Kidney (tissue), 22 donors: ENCODE measurements at places on chromosomes 5 and 9. TPM values are rescaled to one million over a fixed set of nuclear protein-coding genes. Genes with fewer than 3 reads are reported as not detected.

LRRC19 gene
- 14.8 TPM for total RNA-seq

QRFP gene
- total RNA-seq: not detected

LHX6 gene
- total RNA-seq: 4.9 TPM

PCDHA2 gene
- 0.50 TPM for total RNA-seq

ACTBL2 gene
- 0.13 TPM for total RNA-seq

DNA sequence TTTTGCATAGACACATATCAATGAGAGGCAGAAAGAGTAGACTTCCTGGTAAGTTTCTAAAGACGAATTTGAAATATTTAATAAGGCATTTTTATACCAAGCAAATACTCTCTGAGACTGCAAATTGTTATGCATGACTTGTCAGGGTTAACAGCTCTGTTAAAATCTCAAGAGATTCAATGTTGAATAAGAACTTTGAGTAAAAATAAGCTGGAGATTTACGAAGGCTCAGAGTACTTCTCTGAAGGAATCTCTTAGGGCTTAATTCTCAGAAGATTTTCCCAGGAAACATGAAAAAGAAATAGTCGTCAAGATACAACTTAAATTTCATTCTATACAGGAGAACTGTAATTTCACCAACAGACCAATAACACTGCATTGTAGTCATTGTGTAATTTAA is 259.4 kb downstream of the CDH18 start:
- DNase-seq: no peak
- H3K4me3 ChIP-seq: no peak overlapping the region
- H3K27me3 ChIP-seq: no peaks in the 10 kb centered on the region
- H3K4me1 ChIP-seq: no peaks in the 10 kb centered on the region
- no peak overlapping the region for H3K27ac ChIP-seq
- no peaks in the 10 kb centered on the region for H3K36me3 ChIP-seq

- no peaks in the 10 kb centered on the region for H3K4me1 ChIP-seq
- no peaks in the 10 kb centered on the region for H3K27me3 ChIP-seq
- H3K27ac ChIP-seq: no peak within 1 kb of the TSS
- peak; percentile 91 for DNase-seq
- no peaks in the 10 kb centered on the region for H3K36me3 ChIP-seq
Measured at GRCh38 chr5:111223787-111224560, at the start of gene CAMK4. CAMK4 (plus strand) TSS chr5:111224384; CDS start chr5:111224484, 100 bp downstream.

GRCh38 chr9:27591093-27591492 is 17.8 kb upstream of the C9orf72 start:
- H3K4me1 ChIP-seq: no peaks in the 10 kb centered on the region
- H3K27ac ChIP-seq: no peak overlapping the region
- H3K4me3 ChIP-seq: no peak overlapping the region

- no peak for DNase-seq
- H3K27me3 ChIP-seq: no peaks in the 10 kb centered on the region
- H3K4me3 ChIP-seq: no peak overlapping the region
- H3K36me3 ChIP-seq: peaks cover 24% of the 10 kb centered on the region
- H3K27ac ChIP-seq: no peak overlapping the region
Measured at GRCh38 chr9:132351404-132352045, 3.3 kb downstream of the SETX start.

- no peak overlapping the region for H3K4me3 ChIP-seq
- H3K27me3 ChIP-seq: no peaks in the 10 kb centered on the region
- no peaks in the 10 kb centered on the region for H3K36me3 ChIP-seq
Measured at GRCh38 chr5:107118184-107119019, 552.3 kb downstream of the EFNA5 start.

DNA sequence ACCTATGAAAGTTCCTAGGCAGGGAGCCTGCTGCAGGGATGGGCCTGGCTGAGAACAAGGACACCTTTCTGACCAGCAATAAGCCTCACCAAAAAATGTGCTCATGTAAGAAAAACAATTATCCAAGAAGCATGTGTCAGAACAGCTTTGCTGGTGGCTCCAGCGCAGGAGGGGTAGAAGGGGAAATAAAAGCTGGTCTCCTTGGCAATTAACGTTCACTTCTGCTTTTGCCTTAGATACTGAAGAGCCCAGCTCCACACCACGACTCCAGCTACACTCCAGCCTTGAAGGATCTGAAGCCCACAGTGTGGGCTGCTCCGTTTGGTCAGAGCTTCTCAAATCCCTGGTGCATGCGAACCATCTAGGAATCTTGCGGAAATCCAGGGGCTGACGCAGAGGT is 107.6 kb upstream of the PHYKPL start:
- no peak for DNase-seq
- no peak overlapping the region for H3K27ac ChIP-seq
- no peaks in the 10 kb centered on the region for H3K27me3 ChIP-seq
- H3K4me1 ChIP-seq: no peaks in the 10 kb centered on the region
- H3K4me3 ChIP-seq: no peak overlapping the region
